Activated CD4-positive, CD25-positive, alpha-beta regulatory T cell treated with anti-CD3 and anti-CD28 coated beads, Interleukin-2, amount 50 U/mL, for 16 hours (primary cell): ENCODE measurements at places on chromosomes 3 and 15.

DNA sequence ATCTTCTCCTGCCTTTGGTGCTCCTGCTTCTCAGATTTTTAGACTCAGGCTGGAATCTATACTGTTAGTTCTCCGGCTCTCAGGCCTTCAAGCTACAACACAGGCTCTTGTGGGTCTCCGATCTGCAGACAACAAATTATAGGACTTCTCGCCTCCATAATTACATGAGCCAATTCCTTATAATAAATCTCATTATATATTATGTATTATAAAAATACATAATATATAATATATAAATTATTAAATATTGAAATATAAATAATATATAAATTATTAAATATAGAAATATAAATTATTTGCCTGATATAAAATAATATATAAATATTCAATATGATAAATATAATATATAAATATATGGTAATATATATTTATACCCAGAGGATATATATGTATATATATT, 1214.0 kb downstream of the ROBO2 start:
- DNase-seq: no peak

GRCh38 chr3:175111036-175111435, 251.9 kb downstream of the NAALADL2 start:
- no peak for DNase-seq

DNA sequence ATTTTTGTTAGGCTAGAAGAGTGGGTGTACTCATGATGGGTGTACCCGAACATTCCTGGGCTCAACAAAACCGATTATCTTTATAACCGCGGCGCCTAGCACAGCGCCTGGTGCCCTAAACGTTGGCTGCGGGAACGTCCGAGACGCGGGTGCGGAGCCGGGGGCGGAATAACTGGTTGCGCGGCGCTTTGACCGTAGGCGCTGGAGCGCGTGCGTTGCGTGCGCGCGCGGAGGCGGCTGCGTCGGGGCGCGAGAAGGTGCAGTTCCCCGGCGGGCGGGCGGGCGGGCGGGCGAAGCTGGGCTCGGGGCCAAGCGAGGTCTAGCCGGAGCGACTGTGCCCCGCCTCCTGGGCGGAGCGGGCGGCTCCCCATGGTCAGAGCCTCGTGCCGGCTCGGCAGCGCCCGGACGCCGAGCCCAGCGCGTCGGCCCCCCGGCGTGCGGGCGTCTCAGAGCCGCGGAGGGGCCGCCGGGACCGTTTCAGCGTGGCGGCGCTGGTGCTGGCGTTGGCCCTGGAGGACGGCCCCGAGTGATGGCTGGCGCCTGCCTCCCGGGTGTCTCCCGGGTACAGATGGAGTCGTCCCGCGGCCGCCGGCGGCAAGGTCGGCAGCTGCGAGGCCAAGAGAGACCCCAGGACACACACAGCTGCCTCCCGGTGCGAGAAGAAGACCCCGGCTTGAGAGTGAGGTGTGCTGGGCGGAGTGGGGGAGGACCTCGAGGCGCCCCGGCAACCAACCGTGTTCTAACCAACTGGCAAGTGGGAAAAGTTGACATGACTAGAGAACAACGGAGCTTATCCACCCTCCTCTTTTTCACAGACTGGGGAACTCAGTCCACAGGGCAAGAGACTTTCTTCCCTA, at the start of gene PLAAT1:
PLAAT1 (plus strand) TSS at position 373 of the 857 bp plus-strand sequence. CDS start 14,429 bp downstream, outside the sequence.
- no peak for DNase-seq

GRCh38 chr3:131353016-131353877, 28.3 kb upstream of the NUDT16 start:
- no peak for DNase-seq

DNA sequence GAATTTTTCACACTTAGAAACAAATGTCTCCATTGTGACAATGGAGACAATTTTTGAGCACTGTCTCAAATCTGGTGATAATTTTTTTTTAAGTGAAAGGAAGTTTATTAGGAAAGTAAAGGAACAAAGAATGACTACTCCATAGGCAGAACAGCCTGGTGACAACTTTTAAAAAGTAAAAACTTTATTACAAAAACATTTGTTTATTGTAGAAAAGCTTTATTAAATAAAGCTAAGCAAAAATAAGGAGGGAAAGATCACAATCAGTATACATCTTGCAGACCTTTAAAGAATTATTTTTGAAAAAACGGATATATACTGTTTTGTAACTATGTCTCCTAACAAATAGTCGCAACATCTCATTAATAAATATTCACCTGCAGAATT, 688 bp upstream of the OXSM start:
- no peak for DNase-seq

GRCh38 chr3:50883755-50884154, 209.0 kb downstream of the DOCK3 start:
- no peak for DNase-seq

GRCh38 chr15:48440084-48440483, 108.9 kb downstream of the DUT start:
- DNase-seq: no peak

GRCh38 chr3:125398952-125399351, 23.8 kb upstream of the ZNF148 start:
- no peak for DNase-seq

DNA sequence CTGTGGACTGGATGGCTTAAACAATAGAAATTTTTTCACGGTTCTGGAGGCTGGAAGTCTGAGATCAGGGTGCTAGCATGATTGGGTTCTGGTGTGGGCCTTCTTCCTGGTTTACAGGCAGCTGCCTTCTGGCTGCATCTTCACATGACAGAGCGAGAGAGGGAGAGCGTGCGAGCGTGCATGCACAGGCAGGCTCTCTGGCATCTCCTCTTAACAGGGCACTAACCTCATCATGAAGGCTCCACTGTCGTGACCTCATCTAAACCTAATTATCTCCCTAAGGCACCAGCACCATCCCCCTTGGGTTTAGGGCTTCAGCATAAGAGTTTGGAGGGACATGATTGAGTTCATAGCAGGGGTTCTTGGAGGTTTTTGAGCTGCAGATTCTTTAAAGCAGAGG, 292.0 kb upstream of the C2CD4B start:
- DNase-seq: no peak

- DNase-seq: no peak
Observed at GRCh38 chr15:74129586-74130154, 716 bp upstream of the ISLR2 start.

DNA sequence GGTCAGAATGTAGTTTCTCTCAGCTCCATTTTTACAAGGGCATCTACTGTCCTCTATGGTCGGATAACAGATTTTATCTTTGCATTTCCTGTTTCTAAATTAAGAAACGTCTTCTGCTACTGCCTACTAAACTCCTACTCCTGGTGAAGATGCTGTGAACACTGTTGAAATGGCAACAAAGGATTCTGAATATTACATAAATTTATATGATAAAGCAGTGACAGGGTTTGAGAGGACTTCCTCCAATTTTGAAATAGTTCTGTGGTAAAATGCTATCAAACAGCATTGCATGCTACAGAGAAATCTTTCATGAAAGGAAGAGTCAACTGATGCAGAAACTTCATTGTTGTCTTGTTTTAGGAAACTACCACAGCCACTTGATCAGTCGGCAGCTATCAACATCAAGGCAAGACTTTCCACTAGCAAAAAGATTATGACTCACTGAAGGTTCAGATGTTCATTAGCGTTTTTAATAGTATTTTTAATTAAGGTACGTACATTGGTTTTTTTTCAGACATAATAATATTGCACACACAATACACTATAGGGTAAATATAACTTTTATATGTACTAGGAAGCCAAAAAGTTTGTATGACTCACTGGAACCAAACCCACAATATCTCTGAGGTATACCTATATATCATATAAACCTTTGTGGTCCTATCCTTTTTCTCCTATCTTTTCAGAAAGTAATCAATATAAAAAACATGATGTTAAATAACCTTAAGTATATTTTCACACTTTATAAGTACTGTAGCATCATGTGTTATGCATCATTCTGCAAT, 156.1 kb downstream of the STAG1 start:
- DNase-seq: no peak

- no peak for DNase-seq
Observed at GRCh38 chr3:61927332-61927731, 366.0 kb downstream of the PTPRG start.

- DNase-seq: no peak
Observed at GRCh38 chr15:88011533-88011932, 245.0 kb downstream of the NTRK3 start.

- no peak for DNase-seq
Observed at GRCh38 chr15:31245756-31246155, 80.9 kb upstream of the KLF13 start.

DNA sequence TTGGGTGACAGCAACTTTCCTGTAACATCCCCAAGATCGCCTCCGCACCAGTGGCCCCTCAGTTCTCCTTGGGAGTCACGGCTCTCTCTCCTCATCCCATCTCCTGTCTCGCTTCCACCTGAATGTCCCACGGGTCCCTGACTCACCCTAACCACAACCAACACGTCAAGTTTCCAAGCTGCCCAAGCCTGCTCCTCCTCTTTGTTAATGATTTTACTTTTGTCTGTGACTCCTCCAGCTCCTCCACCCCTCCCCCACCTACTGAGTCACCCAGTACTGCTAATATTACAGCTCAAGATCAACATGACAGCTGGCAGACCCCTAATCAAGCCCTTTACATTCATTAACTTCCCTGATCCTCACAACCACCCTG, 39.3 kb downstream of the BDH1 start:
- DNase-seq: no peak

- DNase-seq: no peak
Observed at GRCh38 chr15:79132770-79133169, 42.2 kb upstream of the RASGRF1 start.

DNA sequence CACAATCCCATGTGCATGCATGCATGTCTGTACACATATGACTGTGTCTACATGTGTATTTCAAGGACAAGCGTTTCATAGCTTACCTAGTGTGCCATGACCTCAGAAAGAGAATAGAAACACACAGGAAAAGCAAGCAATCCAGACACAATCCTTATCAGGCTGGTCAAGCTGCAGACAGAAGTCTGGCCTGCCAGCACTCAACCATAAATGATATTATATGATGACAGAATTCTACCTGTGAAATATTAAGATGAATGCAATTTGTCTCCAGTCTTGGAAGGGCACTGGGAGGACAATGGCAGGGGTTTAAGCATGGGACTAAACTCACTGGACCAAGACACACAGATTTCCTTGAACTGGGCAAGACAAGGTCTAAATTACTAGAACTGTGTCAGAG, 50.9 kb upstream of the ARL6 start:
- no peak for DNase-seq

DNA sequence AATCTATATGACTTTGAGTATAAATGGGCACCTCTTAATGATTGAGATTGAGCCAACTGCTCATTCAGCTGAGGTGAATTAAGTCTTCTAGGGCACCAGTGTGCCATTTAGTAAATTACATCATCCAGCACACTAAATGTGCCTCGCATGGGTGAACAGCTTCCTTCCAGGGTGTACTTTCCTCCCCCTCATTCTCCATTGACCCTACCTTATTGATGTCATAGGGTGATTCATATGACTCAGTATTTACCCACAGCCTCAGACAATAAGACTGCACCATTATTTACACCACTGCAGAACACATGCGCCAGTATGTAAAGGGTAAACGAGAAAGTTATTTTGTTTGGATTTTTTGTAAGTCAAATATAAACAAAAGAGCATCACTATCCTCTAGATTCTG, 185.2 kb upstream of the ARL6 start:
- DNase-seq: no peak

DNA sequence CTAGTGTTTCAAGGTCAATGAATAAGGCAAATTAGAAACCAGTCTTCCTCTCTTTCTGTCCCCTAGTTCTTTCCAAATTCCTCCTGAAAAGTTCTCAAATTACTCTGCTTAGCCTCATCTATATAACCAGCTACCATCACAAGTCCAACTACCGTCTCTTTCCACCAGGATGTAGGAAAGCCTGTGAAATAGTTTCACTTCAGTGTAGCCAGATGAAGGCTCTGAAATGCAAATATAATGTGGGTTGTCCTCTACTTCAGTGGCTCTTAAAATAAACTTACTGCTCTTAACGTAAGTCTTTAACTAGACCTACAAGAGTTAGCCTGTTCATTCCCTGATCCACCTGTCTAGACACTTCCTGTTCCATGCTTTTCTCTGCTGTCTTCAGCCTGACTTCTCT, 827.7 kb downstream of the ROBO1 start:
- DNase-seq: no peak

GRCh38 chr3:183372911-183373310, 55.5 kb downstream of the MCF2L2 start:
- no peak for DNase-seq

DNA sequence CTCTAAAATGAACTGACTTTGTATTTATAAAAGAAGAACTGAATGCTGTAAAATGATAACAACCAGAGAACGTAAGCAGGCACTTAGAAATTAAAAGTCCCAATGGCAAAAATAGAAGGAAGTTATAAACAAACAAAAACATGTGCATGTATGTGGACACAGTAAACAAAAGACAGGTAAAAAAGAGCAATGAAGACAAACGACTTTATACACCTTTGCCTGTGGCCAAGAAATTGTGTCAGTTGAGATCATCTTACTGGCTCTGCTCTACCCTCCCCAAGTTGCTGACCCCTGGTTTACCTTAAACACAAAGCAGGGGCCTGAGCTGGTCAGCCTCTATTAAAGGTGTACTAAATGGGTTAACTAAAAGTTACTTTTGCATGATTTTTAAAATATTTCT, 41.7 kb upstream of the GP5 start:
- no peak for DNase-seq

DNA sequence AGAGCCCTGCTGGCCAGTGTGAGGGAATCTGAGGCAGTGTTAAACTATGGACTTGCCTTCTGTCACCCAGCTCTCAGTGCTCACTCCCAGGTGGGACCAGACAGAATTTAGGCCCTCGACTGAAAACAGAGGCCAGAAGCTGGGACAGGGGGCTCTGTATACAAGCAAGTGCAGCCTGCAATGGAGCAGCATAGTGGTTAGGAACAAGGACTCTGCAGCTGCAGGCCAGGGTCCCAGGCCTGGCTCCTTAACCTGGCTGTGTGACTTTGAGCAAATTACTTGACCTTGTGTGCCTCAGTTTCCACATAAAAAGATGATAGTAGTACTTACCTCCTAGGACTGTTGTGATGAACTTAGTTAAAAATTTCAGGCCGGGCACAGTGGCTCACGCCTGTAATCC, 39.8 kb downstream of the CMTM7 start:
- DNase-seq: no peak

DNA sequence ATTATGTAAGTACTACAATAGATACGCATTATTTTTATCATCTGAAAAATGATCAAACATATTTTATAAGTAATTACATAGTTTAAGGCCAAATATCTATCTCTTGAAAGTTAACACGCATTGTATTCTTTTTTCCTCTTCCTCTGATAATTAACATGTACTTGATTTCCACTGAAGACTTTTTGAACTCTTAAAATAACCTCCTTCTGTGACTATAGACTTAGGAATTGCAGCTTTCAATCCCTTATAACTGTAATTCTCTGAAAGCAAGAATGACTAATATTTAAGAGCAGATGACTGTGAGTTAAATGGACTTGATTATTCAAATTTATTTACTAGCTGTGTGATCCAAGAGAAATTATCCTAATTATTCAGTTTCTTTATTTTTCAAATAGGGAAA, 730.6 kb upstream of the NECTIN3 start:
- DNase-seq: no peak

- DNase-seq: no peak
Observed at GRCh38 chr15:51758645-51759044, 7.2 kb downstream of the TMOD2 start.

- no peak for DNase-seq
Observed at GRCh38 chr3:118057086-118057485, 977.6 kb downstream of the IGSF11 start.
